CD8-positive, alpha-beta memory T cell (primary cell): ENCODE measurements at places on chromosomes 7 and 10. TPM values are rescaled to one million over a fixed set of nuclear protein-coding genes. Genes with fewer than 3 reads are reported as not detected.

DNA sequence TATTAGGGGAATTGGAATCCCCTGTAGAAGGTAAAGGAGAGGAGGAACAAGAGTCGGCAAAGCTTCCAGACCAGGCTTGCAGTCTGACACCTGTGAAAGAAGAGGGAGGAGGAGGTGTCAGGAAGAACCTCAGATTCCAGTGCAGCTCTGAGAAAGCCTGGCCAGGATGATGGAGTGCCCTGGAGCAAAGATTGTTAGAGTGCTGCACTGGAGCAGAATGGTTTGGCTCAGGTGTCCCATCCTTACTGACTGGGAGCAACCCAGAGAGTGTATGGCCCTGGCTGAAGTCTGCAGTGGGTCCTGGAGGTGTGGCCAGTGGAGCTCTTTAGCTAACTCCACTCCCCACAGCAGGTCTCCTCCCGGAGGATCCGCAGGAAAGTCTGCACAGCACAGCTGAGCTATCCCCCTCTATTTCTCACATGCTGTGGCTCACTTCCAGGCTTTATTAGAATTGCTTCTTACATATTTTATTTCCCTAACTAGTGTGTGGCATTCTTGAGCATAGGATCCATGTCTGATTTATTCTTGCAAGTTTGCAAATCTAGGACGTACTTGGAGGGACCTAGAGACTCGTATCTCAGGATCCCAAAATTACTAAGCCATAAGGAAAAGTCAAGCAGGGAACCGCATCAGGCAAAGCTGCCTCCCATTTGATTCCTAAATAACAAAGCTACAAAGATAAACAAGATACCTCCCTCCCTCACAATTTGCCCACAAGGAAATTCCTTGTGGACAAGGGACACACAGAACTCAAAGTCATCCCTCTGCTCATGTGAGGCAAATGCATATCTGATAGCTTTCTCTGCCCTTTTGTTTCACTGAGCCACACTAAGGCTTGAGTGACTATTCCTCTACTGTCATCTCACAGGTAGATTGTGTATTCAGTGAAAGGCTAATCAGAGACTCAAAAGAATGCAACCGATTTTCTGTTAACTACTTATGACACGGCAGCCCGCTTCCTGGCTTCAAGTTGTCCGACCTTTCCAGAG, 58.8 kb downstream of the VIM start:
- DNase-seq = no peak
- H3K36me3 ChIP-seq = no peaks in the 10 kb centered on the region

GRCh38 chr10:112005044-112005443, 178.5 kb downstream of the GPAM start:
- no peak overlapping the region for H3K27ac ChIP-seq
- no peaks in the 10 kb centered on the region for H3K4me1 ChIP-seq
- no peak overlapping the region for H3K4me3 ChIP-seq
- DNase-seq = no peak

DNA sequence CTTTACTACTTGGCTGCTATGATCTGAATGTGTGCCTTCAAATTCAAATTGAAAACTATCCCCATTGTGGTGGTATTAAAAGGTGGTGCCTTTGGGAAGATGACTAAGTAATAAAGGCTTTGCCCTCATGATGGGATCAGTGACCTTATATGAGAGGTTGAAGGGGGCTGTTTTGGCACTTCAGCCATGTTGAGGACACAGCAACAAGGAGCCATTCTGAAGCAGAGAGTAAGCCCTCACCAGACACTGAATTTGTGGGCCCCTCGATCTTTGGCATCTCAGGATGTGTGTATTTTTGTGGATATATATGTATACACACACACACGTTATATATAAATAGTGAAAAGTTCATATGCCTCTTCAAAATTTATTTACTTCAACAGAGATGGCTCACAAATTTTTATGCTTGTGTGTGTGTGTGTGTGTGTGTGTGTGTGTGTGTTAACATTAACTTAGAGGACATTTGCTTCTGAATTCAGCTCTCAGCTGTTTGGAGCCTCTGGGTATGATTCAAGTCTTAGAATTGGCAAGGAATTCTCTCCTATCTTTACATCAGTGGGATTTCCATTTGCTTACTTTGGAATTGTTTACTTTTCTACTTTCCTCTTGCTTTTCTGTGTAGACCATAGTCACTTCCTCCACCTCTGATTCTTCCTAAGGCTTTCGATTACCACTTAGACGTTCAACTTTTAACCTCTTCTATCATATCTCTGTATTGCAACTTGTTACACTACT, 66.6 kb downstream of the MAGI2 start:
- DNase-seq = no peak
- H3K27me3 ChIP-seq = no peaks in the 10 kb centered on the region
- no peak overlapping the region for H3K4me3 ChIP-seq
- no peak overlapping the region for H3K27ac ChIP-seq

DNA sequence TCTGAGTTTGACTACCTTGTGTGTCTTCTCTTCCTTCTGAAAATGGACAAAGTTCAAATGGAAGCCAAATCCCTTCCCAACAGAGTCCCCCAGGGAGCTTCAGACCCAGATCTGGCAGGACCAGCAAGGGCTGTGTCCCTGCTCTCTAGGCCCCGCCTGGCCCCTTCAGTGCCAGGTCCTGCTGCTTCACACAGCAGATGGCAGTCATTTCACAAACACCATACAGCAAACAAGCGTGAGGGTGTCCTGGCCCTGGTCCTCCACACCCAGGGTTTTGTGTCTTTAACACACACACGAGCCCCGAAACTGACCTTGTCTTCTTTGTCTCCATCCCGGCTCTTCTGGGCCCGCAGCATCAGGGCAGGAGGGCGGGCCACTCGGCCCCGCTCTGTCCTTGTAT, 145.0 kb downstream of the TCERG1L start:
- DNase-seq = no peak
- no peaks in the 10 kb centered on the region for H3K27me3 ChIP-seq
- H3K27ac ChIP-seq = no peak overlapping the region
- H3K36me3 ChIP-seq = no peaks in the 10 kb centered on the region
- no peaks in the 10 kb centered on the region for H3K4me1 ChIP-seq

- H3K4me1 ChIP-seq = no peaks in the 10 kb centered on the region
- DNase-seq = no peak
- no peaks in the 10 kb centered on the region for H3K27me3 ChIP-seq
- no peaks in the 10 kb centered on the region for H3K36me3 ChIP-seq
- H3K27ac ChIP-seq = no peak overlapping the region
These were observed 34.1 kb downstream of the AFAP1L2 start for GRCh38 chr10:114370199-114370598.

DNA sequence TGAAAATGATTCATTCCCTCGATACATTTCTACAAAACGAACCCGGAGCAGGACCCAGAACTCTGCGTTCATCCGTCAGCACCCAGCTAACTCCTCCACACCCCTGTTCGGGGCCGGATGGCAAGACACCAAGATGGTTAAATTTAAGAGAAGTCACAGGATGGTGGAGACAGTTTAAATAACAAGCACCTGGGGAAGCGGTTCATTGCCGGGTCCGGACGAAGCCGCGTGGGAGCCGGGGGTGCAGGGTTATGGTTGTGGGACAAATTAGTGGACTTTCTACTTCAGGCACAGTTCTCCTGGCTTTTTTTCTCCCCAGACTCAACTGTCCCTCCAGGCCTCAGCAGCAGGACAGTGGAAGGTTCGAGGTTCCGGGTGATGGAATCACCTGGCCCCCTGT, 45.4 kb downstream of the ASB13 start:
- no peak overlapping the region for H3K4me3 ChIP-seq
- H3K27me3 ChIP-seq = no peaks in the 10 kb centered on the region
- no peak for DNase-seq

GRCh38 chr10:125407000-125407502, 246.7 kb upstream of the CTBP2 start:
- no peaks in the 10 kb centered on the region for H3K4me1 ChIP-seq
- no peak for DNase-seq
- no peak overlapping the region for H3K4me3 ChIP-seq
- no peaks in the 10 kb centered on the region for H3K27me3 ChIP-seq

Gene NOS3
- 9.9 TPM for total RNA-seq
